ENCODE measurements at places on chromosomes 6 and 20.

GRCh38 chr20:49285813-49286494 is 8.1 kb upstream of the ZNFX1 start:
- DNase-seq = no peak

DNA sequence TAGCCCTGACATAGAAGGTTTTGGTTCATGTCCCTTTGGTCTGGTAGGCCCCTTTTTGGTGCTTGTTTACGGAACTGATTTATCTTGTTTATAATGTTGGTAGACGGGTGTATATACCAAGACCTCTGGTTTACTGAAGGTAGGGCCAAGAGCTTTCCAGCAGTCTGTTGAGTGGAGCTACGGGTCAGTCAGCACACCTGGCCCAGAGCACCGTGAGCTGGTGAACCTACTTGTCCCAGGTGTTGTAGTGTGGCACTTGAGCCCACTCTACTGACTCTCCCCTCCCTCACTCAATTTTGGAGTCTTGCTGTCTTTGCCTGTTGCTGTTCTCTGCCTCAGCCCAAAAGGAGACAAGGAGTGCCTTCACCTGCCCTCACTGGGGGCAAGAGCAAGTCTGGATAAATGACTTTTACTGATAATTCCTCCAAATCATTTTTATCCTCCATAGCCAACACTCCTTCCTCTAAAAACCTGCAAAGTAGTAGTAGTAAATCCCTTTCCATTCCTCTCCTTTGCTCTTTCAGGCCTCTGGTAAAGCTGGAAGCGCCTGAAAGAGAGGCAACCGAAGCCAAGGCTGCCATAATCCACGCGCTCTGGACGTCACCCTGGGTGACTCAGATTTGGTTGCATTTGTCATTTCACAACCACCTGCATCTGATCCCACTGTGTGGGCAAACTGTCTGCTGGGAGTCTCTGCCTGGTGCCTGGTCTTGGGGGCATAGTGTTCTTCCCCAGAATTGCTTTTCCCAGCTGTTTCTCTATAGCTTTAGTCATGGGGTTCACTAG is 22.2 kb downstream of the RREB1 start:
- no peak for DNase-seq

- no peak for DNase-seq
Measured at GRCh38 chr6:36780442-36781177, 58.6 kb downstream of the CPNE5 start.

DNA sequence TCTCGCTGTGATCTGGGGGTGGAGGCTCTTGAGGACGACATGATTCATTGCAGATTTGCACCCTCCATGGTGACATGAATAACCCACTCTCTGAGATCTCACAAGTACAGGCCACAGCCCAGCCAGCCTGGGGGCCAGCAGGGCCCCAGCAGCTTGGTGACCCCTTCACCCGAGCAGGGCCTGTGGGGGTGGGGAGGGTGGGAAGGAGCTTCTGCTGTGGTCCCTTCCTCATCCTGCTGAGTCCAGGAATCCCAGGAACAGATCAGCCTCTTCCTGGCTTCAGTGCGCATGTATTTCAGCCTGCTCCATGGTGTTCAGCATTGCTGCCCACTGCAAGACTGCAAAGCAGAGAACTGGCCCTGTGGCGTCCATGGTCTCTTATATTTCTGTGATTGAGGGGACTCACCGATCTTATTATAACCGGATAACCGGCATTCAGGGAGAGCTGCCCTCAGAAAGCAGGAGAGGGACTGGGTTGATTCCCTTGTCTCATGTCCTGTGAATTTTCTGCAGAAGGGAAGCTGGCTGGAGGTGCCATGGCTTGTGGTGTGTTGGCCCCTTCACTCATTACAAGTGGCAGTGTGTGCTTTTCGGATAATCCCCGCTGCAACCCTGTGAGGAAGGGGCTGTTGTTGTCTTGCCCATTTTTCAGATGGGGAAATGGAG is 118.8 kb upstream of the FRMD1 start:
- no peak for DNase-seq

DNA sequence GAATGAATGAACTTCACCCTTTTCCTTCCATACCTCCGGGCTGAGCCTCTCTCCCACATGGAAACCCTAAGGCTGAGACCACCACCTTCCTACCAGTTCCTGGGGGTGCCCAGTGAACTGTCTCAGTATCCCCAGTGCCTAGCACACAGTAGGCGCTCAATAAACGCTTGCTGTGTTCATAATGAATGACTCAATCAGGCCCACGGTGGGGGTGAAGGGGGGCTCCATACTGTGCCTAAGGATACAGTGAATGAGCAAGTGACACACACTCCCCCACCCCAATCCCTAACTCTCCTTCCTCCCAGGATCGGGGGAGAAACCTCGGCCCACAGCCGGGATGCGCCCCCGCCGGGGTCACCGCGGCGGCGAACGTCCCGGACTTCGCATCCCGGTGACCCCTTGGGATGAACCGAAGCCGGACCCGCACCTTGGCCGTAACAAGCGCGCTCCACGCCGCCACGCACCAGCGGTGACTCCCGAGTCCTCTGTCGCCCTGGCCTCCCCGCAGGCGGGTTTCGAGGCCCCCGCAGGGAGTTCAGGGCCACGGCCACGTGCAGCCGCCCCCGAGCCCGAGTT is 592 bp downstream of the KCNG1 start:
- DNase-seq = no peak

DNA sequence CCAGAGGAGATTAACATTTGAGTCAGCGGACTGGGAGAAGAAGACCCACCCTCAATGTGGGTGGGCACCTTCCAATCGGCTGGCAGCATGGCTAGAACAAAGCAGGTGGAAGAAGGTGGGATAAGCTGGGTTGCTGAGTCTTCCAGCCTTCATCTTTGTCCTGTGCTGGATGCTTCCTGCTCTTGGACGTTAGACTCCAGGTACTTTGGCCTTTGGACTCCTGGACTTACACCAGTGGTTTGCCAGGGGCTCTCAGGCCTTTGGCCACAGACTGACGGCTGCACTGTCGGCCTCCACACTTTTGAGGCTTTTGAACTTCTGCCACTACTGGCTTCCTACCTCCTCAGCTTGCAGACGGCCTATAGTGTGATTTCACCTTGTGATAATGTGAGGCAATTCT is 50.8 kb downstream of the BCAS1 start:
- DNase-seq = no peak

GRCh38 chr6:55994531-55994930 is 119.1 kb upstream of the BMP5 start:
- DNase-seq = no peak

DNA sequence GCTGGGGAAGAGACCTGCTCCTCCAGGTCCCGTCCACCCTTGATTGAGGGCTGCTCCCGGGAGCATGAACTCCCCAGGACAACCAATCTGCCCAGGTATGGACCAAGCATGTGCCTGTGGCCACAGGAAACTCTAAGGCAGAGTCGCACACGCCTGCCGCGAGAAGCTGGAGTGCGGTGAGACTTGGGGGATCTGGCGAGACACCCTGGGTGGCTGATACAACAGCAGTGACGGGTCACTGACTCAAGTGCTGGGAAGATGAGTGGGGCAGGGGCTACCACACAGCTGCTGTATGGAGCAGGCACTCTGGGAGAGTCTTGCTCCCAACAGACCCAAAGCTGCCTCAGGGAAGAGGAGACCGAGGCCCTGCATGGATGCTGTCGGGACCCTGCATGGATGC is 40.1 kb downstream of the BFSP1 start:
- DNase-seq = no peak

GRCh38 chr6:12608874-12609273 is 107.7 kb upstream of the PHACTR1 start:
- no peak for DNase-seq

DNA sequence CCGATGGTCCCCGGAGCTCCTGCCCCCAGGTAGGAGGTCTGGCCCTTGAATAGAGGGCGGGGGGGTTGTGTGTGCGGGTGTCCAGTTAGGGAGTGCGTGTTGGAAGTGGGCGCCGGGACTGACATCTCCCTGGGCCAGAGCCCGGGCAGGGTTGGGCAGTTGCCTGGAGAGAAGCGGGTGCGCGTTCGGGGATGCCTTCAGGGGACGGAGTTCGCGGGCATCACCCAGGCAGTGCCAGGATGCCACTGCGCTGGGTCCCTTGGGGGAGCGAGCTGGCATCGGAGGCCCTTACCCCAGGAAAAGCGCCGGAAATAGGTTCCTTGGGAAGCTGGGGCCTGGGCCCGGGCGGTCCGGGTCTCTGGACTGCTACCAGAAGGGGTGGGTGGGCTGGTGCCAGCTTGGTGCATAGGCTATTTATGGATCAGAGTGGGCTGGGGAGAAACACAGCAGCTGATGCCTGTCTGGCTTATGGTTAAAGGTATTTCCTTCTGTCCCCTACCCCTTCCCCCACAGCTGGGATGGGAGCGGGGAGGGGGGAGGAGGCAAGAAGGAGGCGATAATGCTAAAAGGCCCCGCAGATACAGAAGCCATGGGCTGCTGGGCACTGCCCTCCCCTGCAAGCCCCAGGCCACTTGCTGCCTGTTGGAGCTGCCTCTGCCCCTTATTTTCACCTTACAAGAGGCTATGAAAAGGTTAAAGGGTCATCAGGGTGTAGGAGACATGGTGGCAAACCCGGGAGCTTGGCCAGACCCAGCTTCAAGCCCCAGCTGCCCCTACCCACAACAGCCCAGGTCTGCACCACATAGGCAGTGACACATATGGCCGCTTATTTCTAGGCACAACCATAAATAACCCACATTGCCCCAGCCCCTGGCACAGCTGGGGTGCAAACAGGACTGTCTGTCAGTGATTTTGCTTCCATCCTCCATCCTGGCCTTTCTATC is 638 bp downstream of the PACSIN1 start:
- no peak for DNase-seq

- no peak for DNase-seq
Measured at GRCh38 chr6:168919470-168920179, 334.0 kb downstream of the THBS2 start.

GRCh38 chr6:3516092-3516491 is 59.2 kb upstream of the SLC22A23 start:
- DNase-seq = peak; percentile 43

DNA sequence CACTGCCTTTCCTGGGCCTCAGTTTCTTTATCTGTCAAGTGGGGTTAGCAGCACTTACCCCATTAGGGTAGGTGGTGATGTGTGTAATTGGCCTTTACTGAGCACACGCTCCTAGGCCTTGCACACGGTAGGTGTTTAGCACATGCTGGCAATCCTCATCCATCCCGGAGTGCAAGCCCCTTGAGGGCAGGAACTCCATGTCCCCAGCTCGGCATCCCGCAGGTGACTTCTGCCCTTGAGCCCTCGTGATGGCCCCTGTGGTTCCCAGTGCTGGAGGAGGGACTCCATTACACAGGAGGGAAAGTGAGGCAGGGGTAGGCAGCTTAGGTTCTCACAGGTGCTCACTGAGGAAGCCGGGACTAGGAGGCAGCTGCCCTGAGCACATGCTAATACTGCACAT is 40.0 kb downstream of the MYH7B start:
- DNase-seq = no peak
